ENCODE measurements at places on chromosomes 13 and 19. TPM values are rescaled to one million over a fixed set of nuclear protein-coding genes. Genes with fewer than 3 reads are reported as not detected.

DNA sequence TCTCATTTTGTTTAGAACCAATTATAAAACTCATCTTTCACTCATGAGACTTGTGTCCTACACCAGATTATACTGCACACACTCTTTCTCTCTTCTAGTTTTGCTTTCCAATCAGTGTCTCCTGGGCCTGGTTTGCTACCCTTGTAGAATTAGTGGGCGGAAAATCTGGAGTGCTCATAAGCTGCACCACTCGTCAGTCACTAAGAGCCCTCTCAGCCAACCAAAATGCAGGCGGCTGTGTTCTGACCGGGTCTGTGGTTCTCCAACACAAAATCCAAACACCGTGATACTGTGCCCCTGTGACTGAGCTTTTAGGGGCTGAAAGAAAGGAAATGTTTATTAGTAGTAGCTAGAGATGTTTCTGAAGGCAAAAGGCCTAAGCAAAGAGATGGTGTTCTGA is 83.7 kb upstream of the OBI1 start:
- no peak for DNase-seq

GRCh38 chr19:39264306-39265290 is 3.6 kb upstream of the IFNL2 start:
- DNase-seq, result no peak

DNA sequence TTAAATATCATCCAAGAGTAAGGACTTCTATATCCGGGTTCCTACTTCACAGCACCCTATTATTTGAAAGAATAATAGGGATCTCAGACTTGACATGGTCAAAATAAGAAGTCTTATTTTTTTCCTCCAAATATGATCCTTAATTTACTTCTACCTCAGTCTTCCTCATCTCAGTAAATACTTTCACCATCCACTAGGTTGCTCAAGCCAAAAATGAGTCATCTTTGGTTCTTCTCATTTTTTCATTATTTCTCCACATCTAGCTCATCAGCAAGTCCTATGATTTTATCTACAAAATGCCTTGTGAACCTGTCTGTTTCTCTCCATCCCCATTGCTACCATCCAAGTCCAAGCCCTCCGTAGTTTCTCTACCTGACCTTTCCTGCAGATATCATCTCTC is 121.9 kb upstream of the GJB6 start:
- no peak for DNase-seq

Gene PSG6
- total RNA-seq, result not detected

- no peak for DNase-seq
Observed at GRCh38 chr13:28583651-28584091, 75.3 kb upstream of the POMP start.

Gene KCTD15
- total RNA-seq, result 12.9 TPM

DNA sequence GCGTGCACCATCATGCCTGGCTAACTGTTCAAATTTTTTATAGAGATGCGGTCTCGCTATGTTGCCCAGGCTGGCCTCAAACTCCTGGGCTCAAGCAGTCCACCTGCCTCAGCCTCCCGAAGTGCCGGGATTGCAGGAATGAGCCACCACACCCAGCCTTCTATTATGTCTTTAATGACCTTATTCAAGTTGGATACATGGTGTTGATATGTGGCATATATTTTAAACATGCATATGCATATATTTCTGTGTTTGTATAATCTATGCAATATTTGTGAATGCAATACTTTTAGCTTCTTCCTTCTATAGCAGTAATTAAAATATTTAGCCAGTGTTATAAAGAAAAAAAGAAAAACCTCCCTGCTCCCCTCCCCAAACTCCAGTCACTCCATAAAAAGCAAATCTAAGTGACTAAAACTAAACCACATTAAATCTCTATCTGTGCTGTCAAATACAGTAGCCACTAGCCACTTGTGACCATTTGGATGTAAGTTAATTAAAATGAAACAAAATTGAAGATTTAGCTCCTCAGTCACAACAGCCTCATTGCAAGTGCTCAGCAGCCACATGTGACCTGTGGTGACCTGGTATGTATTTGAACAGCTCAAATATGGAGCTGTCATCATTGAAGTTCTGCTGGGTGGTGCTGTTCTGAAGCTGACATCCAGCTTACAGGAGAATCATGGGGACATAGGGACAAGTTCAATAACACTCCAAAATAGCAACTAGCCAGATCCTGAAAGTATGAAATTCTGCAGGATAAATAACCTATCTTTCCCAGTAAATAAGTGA is 27.4 kb downstream of the FCGBP start:
- DNase-seq, result no peak

Gene CLEC17A
- total RNA-seq, result 0.14 TPM

- no peak for DNase-seq
Observed at GRCh38 chr19:35414442-35414841, 33.6 kb upstream of the FFAR2 start.
